Stimulated activated CD4-positive, alpha-beta T cell treated with anti-CD3 and anti-CD28 coated beads, Interleukin-15, amount 100 ng/mL, for 24 hours (primary cell): ENCODE measurements at places on chromosomes 2 and 18.

- DNase-seq = no peak
Observed at GRCh38 chr2:111182121-111182520, 61.4 kb downstream of the BCL2L11 start.

- no peak for DNase-seq
Observed at GRCh38 chr2:52844701-52845423, 922.7 kb upstream of the CHAC2 start.

DNA sequence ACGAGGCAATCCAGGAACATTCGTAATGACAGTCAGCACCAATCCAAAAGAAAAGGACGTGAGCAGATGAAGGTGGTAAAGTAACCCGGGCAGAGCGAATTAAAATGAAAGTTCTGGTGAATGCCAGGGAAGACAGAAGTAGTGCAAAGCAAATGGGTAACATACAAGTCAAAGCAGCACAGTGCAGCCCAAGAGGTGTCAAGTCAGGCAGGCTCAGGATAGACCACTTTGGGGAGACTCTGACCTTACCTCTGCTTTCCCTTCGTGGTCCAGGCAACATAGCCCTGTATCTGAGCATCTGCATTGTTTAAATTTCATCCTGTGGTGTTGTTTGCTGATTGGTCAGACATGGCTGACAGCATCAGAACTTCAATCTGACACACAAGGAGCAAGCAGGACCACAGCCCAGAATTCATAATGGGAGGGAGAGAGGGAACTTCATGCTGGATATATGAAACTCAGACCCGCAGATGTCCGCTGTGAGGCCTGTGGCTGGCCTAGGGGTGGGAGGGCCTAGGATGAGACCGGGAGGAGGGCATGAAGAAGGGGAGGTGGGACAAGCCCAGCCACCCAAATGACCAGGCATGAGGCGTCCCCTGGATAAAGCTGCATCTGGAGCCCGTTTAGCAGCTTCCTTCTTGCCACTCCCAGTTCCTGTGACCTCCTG lies 285.7 kb downstream of the TCF4 start:
- no peak for DNase-seq

- DNase-seq = no peak
Observed at GRCh38 chr2:191126386-191127085, 24.3 kb downstream of the STAT4 start.

DNA sequence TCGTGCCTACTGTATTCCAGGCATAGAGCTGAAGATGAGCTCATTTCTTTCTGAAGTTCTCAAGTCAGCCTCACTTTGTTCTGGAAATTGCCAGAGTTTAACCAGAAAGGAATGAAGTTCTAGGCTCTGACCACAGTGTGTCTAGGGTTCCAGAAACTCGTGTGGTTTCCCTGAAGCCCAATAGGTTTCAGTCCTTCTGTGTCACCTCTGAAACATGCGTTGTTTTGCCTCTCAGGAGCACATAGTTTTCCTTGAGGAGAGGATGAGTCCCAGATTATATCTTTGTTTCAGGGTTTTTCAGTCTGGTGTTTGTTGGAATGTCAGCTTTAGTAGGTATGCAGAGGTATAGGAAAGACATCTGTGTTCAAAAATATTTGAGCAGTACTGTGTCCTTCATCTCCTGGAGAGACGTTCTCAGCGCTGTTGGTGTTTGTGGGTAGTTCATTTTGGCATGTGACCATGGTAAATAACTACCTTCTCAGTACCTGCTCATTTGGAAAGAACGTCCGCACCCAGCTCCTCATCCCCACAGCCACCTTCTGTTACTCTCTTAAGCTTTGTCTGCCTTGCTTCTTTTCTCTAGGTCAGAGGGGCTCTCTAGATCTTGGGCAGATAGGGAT lies 56.6 kb downstream of the RALBP1 start:
- DNase-seq = no peak

DNA sequence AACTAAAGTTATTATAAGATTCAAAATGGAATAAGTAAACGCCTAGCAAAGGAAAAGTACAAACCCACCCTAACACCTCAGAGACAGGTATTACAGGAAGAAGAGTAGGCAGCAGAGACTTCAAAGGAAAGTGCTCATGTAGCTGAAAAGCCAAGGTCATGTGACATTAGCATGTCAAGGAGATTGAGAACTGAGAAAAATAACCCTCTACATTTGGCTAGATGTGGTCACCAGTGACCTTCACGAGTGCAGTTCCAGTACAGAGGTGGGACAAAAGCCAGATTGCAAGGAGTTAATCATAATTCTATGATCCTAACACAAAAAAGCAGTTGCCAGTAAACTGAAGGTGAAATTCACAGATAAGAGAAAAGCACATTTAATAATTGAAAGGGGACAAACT lies 252.7 kb downstream of the ZEB2 start:
- no peak for DNase-seq

GRCh38 chr2:27096748-27097297 lies 10.3 kb downstream of the KHK start:
- DNase-seq = no peak

GRCh38 chr2:178152977-178153376 lies 40.7 kb downstream of the RBM45 start:
- no peak for DNase-seq

- no peak for DNase-seq
Observed at GRCh38 chr18:45687621-45688020, 36.4 kb upstream of the SLC14A1 start.
